Pericardium fibroblast (primary cell): ENCODE measurements at places on chromosomes 5 and 9. TPM values are rescaled to one million over a fixed set of nuclear protein-coding genes. Genes with fewer than 3 reads are reported as not detected.

The KIAA1191 gene
- total RNA-seq = 60.7 and 76.7 TPM in 2 replicates

The PCDHA1 gene
- total RNA-seq = not detected in 2 replicates

The CCDC171 gene
- total RNA-seq = 1.0 and 1.3 TPM in 2 replicates

The TLR4 gene
- 2.6 and 9.4 TPM in 2 replicates for total RNA-seq

The ZNF367 gene
- total RNA-seq = 0.12 and 0.34 TPM in 2 replicates

The GLRA1 gene
- not detected in 2 replicates for total RNA-seq

The AIF1L gene
- total RNA-seq = 1.2 and 2.5 TPM in 2 replicates
